ENCODE measurements at places on chromosomes 3 and 15. TPM values are rescaled to one million over a fixed set of nuclear protein-coding genes. Genes with fewer than 3 reads are reported as not detected.

The CCDC14 gene
- polyA plus RNA-seq: 84.9 TPM

The SCN11A gene
- polyA plus RNA-seq: 0.81 TPM

The ARPC4 gene
- polyA plus RNA-seq: 138 TPM

The CIDEC gene
- 0.54 TPM for polyA plus RNA-seq

The COL6A5 gene
- polyA plus RNA-seq: 0.09 TPM

The NPTN gene
- 233 TPM for polyA plus RNA-seq

The IL12A gene
- polyA plus RNA-seq: 2.5 TPM

The SLC9C1 gene
- polyA plus RNA-seq: 0.12 TPM

The CD96 gene
- polyA plus RNA-seq: 0.30 TPM

The SOX14 gene
- 0.92 TPM for polyA plus RNA-seq

The TTLL13 gene
- 0.51 TPM for polyA plus RNA-seq

The GOLGA8G gene
- 0.21 TPM for polyA plus RNA-seq

The NR1I2 gene
- 0.33 TPM for polyA plus RNA-seq

The PAK6 gene
- 25.6 TPM for polyA plus RNA-seq

The CCR8 gene
- not detected for polyA plus RNA-seq

- peak; percentile 94 for DNase-seq
Observed at GRCh38 chr3:124032311-124032880, 40.5 kb upstream of the ROPN1 start.

DNA sequence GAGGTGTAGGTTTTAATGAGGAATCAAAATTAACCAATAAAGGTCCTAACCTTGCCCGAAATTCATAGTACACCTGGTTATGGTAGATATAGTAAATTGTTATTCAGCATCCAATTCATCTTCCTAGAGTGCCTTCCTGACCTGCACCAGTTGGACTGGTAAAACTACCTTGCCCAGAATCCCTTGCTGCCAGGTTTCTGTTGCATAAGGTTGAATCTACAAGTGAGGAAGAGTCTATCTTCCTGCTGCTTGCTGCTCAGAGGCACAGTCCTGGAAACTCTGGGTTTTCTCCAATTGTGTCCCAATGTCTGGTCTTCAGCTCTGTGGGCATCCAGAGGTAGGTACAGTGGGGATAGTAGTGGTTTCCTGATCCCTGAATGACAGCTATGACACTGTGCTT lies 17.3 kb downstream of the CCDC54 start:
- DNase-seq: no peak

DNA sequence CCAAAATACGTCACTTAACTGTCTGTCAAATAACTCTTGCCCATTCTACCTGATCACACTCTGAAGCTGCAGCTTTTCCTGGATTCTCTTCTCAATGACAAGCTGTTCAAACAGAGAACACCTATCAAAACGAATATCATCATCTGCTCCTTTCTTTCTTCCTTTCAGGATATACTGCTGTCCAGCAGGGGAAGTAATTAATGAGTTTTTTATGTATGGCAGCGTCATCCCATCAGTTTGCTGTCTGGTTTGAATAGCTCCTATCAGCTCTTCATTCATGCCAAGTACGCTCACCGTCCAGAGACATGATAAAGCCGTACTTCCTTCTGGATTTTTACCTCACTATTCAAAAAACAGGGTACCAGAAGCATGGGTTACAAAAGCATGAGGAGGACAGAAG lies at the start of gene CHRM5:
Gene CHRM5, plus strand, starts transcription at position 274 of the 400 bp plus-strand sequence. CDS start 94,221 bp downstream, outside the sequence.
- DNase-seq: no peak

GRCh38 chr3:150384296-150385212 lies 23.5 kb upstream of the TSC22D2 start:
- DNase-seq: no peak

DNA sequence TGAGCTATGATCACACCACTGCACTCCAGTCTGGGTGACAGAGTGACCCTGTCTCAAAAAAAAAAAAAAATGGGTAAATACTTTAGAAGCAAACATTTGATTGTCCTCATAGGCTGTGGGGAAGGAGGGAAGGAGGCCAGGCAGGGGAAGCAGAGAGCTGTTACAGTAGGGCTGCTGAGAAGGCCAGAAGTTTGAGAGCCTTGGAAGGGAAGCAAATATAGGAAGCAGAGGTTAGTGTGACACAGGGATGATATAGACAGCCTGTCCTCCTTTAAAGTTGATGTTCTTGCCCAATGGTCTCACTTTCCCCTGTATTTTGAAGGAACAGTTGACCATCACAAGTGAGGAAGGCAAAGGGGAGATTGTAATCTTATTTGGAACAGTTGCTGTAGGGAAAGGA lies 5.3 kb upstream of the ALPK3 start:
- no peak for DNase-seq

GRCh38 chr3:172082269-172082668 lies 42.9 kb downstream of the FNDC3B start:
- peak; percentile 17 for DNase-seq

GRCh38 chr15:64263567-64263966 lies 92.4 kb downstream of the CSNK1G1 start:
- DNase-seq: no peak

- DNase-seq: no peak
Observed at GRCh38 chr15:29533647-29534046, 264.0 kb upstream of the NSMCE3 start.

- DNase-seq: no peak
Observed at GRCh38 chr15:69583626-69584025, 131.0 kb downstream of the RPLP1 start.

DNA sequence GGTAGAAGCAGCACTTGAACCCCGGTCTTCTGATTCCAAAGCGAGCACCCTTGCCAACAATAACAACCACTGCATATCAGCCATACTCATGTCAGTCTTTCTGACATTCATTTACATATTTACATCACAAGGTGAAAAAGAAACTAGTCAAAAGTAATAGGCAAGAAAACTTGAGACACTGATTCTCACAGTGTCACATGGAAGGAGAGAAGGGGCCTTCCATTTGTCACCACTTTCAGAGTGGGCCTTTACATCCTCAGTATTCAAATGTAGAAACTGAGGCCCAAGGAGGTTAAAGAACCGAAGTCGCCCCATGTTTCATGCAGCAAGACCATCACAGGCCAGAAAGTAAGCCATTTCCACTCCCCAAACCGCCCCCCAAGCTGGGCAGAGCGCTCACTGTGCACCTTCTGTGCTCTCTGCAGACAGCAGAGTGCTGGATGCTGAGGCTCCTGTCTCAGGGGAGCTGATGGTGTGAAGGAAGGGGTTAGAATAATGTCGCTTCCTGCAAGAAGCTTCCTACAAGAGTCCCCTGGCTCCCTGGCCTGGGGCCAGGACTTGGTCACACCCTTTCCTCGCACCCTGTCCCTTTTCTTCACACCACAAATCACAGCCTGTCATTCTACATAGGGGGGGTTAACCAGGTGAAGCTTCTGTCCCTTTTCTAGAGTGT lies 260.1 kb downstream of the UACA start:
- DNase-seq: no peak

DNA sequence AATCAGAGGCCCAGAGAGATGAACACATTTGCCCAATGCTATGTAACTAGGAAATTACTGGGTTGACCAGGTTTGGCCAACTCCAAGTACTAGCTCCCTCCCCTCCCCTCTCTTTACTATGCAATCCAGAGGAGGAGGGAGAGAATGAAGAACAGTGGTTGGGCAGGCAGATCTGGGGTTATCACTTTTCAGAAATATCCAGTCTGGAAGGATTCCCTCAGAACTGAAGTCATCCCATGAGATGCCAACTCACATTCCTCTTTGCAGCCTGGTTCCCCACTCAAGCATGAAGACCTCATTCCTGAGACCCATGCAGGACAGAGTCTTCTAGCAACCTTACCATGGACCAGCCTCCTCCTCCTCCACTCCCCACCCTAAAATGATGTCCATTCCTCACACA lies 201.1 kb downstream of the TLE3 start:
- DNase-seq: no peak

GRCh38 chr3:146539315-146539714 lies 5.1 kb downstream of the PLSCR1 start:
- DNase-seq: no peak

DNA sequence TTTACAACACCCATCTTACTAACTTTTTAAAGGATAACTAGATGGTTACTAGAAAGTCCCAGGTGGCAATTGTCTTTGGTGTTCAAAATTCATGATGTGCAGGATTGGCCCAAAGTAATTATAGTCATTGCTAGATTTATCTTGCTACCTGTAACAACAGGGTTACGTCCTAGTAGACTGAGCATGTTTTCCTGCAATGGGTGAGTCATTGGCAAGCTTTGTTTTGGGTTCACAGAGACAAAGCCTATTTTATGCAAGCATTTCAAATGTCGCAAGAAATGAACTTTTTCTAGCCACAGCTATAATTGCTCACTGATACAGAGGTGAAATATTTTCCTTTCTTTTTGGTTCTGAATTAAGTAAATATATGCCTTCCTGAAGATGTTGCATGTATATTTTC lies 267.6 kb downstream of the AGBL1 start:
- DNase-seq: no peak

- no peak for DNase-seq
Observed at GRCh38 chr3:42755681-42756578, 17.1 kb downstream of the CCDC13 start.

GRCh38 chr15:51367322-51367976 lies 26.0 kb downstream of the GLDN start:
- DNase-seq: no peak

DNA sequence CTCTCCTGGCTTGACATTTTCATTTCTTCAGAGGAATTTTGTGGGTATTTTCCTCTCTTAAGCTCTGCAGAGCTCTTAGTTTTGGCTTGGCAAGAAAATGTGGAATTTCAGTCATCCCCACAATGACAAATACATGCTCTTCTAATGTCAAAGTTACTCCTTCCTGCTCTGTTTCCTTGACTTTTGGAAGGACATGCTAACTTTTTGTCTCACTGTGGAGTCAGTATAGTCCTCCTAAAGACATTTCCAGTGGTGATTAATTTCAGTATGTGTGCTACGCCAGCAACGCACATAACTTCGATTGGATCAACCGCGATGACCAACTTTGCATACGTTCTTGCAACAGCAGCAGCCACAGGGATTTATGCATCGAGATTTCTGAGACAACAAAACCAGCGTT lies 13.3 kb downstream of the EBLN2 start:
- DNase-seq: no peak

Data from spinal cord (tissue), 10 donors.